ENCODE measurements at places on chromosomes 7 and 10.

GRCh38 chr10:47264797-47265281 lies 35.2 kb upstream of the GDF10 start:
- DNase-seq: peak; percentile 35

GRCh38 chr10:88903715-88904114 lies 23.7 kb downstream of the STAMBPL1 start:
- no peak for DNase-seq

GRCh38 chr7:45089341-45089891 lies 647 bp upstream of the NACAD start:
- peak; percentile 29 for DNase-seq

- no peak for DNase-seq
Observed at GRCh38 chr10:45422207-45422865, 48.3 kb downstream of the ALOX5 start.

GRCh38 chr7:29853789-29854188 lies 47.5 kb downstream of the WIPF3 start:
- no peak for DNase-seq

DNA sequence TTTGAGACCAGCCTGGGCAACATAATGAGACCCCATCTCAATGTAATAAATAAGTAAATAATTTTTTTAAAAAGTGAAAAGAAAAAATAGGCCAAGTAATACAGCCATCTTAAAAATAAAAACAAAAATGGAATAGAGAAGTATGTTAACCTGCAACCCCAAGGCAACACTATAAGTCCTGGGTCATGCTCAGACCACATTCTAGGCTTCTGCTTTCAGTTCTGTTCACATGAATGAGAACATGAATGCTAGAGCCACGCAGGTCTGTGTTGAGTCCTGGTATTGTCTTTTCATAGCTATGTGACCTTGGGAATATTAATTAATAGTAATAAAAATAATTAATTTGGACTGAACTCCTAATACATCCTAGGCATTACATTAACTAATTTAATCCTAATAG lies 284.0 kb downstream of the AUTS2 start:
- no peak for DNase-seq

DNA sequence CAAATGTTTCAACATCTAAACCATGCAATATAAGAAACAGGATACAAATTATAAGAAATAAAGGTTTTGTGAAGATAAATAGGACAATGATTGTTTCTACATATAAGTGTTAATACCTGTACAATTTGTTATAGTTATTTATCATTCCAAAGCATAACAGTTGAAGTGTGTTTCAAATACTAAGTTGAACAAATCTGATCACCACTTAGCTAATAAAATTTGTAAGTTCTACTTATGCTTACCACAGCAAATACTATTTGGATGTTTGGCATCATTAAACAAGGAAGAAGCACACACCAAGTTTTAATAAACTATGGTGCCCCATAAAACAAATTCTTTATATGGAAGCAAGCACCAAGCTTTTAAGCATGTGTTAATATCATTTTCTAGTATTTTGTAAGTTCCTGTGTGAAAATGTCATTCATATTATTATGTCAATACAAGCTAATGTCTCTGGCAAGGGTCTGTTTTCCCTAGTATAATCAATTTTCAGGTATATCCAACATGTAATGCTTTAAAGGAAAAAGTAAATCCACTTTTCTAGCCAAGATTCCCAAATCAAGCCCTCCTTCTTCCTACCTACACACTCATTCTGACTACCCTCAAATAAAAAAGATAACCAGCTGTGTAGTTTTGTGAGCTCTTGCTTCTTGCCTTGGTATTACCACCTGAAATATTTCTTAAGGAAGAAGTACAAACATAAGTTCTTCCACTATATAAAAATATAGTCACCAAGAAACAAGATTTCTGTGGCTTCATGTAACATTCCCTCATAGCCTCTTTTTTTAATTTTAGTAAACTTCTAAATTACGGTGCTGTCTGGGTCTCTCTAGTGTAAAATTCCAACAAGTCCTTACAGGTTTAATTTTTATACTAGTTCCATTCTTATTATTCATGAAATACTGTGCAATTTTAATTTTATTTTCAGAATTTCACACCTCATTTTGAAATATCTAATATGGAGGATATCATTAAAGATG lies 9.2 kb downstream of the SKAP2 start:
- DNase-seq: no peak

DNA sequence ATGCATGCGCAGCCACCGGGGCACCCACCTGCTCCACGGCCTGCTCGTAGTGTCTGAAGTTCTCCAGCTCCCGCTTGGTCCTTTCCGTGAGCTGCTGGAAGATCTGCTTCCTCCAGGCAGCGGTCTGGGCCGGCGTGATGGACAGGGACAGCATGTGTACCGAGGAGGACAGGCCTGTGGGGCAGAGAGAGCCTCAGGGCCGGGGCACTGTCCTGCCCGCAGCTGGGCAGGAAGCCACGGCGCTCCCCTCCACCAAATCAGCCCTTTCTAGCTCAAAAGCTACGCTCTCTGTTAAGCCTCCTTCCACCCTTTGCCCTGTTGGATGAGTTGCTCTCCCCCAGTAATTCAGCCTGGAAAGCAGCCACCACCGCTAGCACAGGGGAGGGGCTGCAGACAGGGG lies 19.2 kb downstream of the TECPR1 start:
- no peak for DNase-seq

GRCh38 chr7:108603656-108604306 lies 34.1 kb downstream of the DNAJB9 start:
- DNase-seq: no peak

DNA sequence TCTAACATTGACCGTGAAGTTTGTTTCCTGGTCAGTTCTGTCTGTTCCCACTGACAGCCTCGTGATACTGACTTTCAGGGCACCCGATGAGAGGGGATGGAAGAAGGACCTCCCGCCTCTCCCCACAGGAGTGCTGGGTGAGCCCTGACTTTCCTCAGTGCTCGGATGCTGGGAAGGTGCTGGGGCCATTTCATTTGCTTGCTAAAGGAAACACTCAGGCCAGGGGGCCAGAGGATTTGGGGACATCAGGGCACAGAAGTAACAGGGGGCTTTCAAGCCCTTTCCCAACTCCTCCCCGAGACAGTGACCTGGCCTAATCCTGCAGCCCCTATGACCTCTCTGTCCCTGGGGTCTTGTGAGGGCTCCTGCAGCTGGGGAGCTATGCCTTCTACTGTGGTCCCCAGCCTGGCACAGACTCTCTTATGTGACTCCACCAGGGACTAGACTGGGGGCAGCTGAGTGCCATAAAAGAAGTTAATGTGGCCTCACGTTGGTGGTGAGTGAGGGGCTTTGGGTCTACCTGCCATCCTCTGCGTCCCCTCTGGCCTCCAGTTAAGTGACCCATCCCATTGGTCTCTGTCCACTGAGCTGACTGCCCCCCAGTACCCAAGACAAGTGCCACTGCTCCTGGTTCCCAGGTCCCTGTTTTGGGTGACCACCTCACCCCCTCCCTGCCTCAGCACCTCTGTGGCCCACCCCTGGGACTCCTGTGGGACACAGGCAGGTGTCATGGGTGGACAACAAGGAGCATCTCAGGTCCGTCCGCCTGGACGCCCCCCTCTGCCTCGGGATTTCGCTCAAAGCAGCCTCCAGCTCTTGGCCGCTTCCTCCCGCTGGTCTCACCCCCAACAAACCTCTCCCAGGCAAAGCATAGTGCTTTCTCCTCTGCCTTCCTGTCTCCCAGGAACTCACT lies 33.4 kb upstream of the HSPA12A start:
- DNase-seq: no peak

DNA sequence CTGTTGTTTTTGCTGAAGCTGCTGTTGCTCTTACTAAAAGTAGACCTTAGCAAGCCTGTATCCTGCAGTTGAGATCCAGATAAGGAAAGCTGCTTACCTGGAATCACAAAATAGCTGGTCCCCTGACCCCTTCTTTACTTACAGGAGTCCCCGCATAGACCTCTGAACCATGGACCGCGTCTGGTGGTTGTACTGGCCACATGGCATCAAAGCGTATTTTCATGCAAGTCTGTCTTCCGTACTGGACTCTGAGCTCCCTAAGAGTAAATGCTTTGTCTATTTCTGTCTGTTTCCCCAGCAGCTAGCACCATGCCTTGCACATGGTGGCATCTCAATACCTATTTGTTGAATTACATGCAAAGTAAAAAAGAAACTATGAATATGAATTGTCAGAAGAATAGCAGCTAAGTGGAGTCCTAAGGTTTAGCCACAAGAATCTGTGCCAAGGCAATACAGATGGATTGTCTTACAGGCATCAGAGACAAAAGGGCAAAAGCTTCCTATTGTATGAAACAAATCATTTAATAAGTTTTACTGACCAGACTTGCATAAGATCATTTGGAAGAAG lies 159.2 kb downstream of the PAXIP1 start:
- DNase-seq: no peak

- no peak for DNase-seq
Observed at GRCh38 chr10:128220021-128220420, 93.8 kb upstream of the MKI67 start.

GRCh38 chr10:120266022-120266421 lies 191.0 kb upstream of the PLPP4 start:
- DNase-seq: no peak

- no peak for DNase-seq
Observed at GRCh38 chr10:32386623-32387260, 39.8 kb upstream of the EPC1 start.

DNA sequence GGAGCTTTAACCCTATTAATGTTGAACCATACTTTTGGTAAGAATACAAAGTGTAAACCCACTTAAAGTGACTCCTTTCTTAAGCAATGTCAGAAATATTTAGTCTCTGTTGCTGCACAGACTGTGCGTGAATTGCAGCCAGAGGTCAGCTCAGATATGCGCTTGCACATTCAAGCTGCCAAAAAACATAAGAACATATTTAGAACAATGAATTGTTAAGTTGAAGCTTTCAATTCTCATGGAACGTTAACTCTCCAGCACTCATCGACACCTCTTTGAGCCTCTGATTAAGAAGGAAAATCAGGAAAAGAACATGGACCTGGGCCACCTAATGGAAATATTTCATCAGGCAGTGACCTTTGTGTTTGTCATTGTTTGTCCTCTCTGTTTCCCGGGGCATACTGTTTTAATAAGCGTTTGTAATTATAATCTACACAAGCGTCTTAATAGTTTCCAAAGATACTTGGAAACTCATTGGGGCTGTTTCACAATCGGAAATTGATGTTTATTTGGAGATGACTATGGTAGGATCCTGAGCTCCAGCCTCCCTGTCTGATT lies 193.0 kb upstream of the CELF2 start:
- DNase-seq: no peak

DNA sequence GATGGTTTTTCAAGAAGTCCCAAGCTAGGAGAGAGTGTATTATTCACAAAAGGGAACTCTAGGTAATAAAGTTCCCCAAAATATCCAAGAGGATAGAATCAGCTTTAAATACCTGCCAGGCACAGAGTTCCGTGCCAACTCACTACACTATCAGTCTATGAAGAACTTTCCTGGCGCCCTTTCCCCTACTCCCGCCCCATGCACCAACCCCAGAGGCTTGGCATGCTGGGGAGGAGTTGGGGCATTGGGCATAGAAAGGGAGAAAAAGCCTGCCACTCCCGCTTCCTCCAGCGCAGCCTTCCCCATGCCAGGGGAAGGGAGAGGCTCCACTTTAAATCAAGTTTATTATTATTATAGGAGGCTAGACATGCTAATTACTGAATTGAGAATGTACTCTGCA lies 54.9 kb downstream of the ZNF800 start:
- no peak for DNase-seq

- no peak for DNase-seq
Observed at GRCh38 chr7:110676785-110677184, 414.1 kb upstream of the LRRN3 start.

DNA sequence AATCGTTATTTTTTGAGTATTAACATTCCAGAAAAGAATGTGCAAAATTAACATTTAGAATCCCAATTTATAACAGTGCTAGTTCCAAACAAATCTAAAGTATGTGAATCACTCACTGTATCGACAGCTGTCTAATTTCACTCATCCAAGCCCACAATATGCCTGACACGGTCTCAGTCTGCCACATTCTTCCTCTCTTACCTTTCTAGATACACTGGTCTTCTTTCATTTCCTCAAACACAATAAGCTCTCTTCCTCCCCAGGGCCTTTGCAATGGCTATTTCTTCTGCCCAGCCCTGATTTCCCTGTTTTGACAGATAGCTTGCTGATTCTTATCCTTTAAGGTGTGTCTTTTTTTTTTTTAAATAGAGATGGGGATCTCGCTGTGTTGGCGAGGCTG lies 48.8 kb downstream of the UBE2H start:
- DNase-seq: no peak

DNA sequence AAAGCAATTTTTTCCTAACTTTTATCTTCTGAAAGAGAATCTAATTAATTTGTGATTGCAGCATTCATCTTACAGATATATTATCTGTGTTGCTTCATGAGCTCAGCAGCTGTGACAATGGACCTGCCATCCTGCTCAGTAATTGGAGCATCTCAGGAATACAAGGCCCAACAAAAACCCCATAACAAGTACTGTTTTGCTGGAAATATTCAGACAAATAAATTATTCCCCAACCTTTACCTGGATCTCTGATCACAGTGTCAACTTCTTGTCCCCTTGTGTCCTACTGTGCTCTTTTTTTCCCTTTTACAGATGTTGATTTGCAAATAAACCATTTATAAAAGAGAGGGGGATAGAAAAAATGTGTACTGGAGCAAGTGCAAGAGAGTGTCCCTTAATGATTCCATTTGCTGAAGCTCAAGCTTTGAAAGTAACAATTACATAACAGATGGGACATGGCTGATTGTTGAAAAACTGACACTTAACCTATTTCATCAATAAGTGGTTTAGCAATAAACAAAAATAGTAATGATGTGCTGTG lies 1063.4 kb upstream of the GHITM start:
- DNase-seq: no peak

- DNase-seq: no peak
Observed at GRCh38 chr7:80027611-80028173, 106.9 kb upstream of the GNAI1 start.

DNA sequence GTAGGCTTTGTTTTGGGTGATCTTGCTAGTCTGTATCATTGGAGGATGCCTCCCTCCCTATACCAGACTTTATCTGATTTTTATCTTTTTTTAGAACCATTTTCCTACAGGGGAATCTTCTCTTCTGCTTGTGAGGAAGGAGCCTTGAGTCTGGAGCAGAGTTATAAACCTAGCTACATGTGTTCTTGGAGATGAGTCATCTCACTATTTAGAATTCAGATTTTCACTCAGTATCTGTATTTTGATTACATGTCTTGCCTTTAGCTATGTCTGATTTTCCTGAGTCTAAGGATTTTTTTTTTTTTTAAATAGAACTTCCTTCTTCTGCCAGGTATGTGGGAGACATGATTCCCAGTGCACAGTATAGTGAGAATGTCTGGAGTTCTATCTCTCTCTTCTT lies 211.6 kb upstream of the MBL2 start:
- no peak for DNase-seq

DNA sequence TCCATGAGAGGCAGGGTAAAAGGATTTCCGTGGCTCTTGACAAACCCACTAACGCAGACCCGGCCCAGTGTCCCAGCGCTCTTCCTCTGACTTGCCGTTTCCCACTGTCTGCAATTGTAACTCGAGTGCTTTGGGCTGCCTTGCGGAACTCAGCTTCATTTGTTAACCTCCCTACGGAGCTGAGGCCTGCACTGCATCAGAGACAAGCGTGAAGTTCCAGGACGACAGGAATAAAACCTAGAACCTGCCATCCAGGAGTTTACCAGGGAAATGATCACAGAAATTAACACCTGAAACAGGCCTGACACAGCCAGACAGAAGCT lies 76.2 kb downstream of the SFMBT2 start:
- no peak for DNase-seq

All from activated CD4-positive, alpha-beta T cell treated with anti-CD3 and anti-CD28 coated beads for 24 hours (primary cell).